ENCODE measurements at places on chromosomes 13 and 19. TPM values are rescaled to one million over a fixed set of nuclear protein-coding genes. Genes with fewer than 3 reads are reported as not detected.

- ATAC-seq: no peak
Measured at GRCh38 chr19:38303517-38304351, at the start of gene C19orf33. Gene C19orf33 (plus strand): TSS chr19:38304251. CDS start chr19:38304262, 11 bp downstream.

NCAN gene
- total RNA-seq: not detected

MBD3L2 gene
- not detected for total RNA-seq

- ATAC-seq: peak; percentile 10
Measured at GRCh38 chr13:49571299-49572240, 13.8 kb downstream of the RCBTB1 start.

CYP4F3 gene
- total RNA-seq: 0.95 TPM

DHX34 gene
- 19.4 TPM for total RNA-seq

- no peak for ATAC-seq
Measured at GRCh38 chr19:49570997-49571676, 9.2 kb downstream of the NOSIP start.

PBX4 gene
- 101 TPM for total RNA-seq
